ENCODE measurements at places on chromosomes 3 and 15.

- no peak for DNase-seq
These were observed 189.4 kb downstream of the MFSD1 start for GRCh38 chr3:158991146-158991705.

DNA sequence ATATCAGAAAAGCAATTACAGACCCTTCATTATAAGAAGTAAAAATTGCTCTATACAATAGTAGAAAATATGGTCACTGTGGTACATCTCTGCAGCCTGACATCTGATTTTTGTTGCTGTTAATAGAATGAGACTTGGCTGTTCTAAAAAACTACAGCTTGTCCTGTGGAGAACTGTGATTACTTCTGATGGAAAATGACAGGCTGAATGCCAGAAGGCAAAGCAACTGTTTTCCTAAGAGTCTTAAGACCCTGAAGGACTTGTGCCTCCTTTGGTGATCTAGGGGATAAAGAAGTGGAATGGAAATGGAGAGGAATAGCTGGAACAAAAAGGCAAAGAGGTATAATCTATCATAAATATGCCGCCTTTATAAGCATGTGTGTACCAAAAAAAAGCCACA is 314.8 kb downstream of the BCHE start:
- DNase-seq: no peak

- DNase-seq: no peak
These were observed 59.4 kb upstream of the IMPG2 start for GRCh38 chr3:101379658-101380376.

DNA sequence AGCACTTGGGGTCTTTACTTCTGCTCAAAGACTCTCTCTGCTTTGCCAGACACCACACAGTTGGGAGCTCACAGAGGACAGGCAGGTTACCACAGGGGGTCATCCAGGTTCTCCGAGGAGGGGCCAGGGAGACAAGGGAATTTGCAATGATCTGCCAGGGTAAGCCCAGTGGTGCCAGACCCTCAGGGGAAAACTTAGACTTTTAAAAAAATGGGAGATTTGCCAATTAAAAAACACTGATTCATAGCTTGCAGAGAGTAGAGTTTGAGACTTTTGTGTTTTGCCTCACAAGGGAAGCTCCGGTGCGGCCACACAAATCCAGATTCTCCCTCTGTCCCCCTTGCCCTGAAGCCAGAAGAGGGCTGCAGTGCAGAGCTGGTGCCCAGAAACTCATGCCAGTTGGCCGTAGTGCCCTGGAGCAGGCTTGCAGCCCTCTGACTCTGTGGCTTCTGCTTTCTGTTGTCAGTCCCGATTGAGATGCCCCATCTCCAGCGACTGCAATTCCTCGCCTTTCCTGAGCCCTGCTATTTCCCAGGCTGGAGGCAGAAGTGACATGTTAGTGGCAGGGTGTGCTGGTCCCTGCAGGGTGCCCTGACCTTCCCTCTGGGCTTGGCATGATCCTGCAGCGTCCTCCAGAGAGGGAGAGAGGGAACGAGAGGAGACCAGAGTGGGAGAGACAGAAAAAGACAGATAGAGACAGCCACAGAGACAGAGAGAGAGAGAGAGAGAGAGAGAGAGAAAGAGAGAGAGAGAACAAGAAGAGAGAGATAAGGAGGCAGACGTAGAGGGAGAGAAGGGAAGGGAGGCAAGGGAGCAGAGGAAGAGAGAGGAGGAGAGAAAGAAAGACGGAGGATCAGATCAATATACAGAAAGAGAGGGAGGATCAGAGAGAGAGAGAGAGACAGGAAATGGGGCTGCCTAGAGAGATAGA is 46.0 kb downstream of the RHCG start:
- DNase-seq: no peak
